ENCODE measurements at places on chromosomes 4 and X. TPM values are rescaled to one million over a fixed set of nuclear protein-coding genes. Genes with fewer than 3 reads are reported as not detected.

DNA sequence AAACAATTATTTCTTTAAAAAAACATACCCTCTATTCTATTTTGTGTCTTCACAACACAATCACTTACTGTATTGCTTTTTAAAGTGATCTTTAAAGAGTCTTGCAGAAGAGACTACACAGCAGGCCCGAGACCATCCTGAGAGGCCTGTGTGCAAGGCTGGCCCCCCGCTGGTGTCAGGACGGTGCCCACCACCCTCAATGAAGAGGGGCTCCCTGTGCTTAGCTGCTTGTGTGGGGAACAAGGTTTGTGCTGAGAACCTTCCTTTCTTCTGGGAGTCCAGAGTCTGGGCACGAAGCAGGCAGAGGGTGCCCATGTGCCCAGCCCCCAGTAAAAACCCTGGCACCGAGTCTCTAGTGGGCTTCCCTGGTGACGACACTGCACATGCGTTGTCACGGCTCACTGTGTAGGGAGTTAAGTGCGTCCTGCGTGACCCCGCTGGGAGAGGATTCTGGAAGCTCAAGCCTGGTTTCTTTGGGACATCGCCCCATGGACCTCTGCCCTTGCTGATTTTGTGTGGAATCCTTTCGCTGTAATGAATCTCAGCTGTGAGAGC lies 22.0 kb downstream of the RGS12 start:
- no peak overlapping the region for H3K27ac ChIP-seq
- no peaks in the 10 kb centered on the region for H3K36me3 ChIP-seq
- H3K4me3 ChIP-seq: no peak overlapping the region
- DNase-seq: no peak
- H3K4me1 ChIP-seq: no peaks in the 10 kb centered on the region

- no peak overlapping the region for H3K27ac ChIP-seq
- no peak overlapping the region for H3K4me3 ChIP-seq
- H3K36me3 ChIP-seq: no peaks in the 10 kb centered on the region
- DNase-seq: no peak
Observed at GRCh38 chr4:88955580-88956380, 101.2 kb downstream of the FAM13A start.

Gene COX7B2
- not detected for total RNA-seq

Gene CSAG3
- not detected for total RNA-seq

DNA sequence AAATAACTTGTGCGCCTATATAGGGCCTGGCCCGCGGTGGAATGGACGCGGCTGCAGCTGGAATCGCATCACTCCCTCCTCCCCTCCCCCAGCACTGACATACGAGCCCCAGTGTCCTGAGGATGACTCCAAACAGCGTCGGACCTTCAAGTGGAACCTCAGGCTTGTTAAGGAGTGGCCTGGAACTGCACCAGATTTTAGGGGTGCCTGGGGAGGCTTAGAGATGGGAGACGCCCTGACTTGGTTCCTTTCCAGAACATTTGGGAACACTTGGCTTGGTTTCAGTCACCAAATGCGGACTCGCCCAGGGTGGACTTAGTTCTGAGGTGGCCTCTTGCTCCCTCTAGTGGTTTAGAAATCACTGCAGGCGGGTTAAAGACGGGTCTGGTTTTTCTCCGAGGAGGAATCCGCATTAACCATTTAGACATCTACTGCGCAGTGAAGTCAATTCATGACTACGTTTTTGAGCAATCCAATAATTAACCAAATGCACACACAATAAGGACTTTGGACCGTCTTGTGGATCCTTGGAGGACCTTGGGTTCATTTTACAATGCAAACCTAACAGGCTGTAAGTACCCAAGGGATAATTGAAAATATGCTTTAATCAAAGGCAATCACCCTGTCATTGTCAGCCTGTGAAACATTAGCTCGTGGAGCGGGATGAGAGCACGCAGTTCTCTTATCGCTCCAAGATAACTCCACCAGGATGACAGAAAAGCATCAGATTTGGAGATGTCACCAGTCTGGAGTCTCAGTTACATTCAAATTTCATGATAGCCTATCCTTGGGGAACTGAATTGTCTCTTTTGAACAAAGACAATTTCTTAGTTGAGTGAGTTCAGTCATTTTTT lies 11.2 kb upstream of the PDGFRA start:
- DNase-seq: peak; percentile 91
- peaks cover 40% of the 10 kb centered on the region for H3K4me1 ChIP-seq
- no peak overlapping the region for H3K27ac ChIP-seq
- peak overlapping the region; percentile 69 for H3K4me3 ChIP-seq

- no peak for DNase-seq
- H3K36me3 ChIP-seq: no peaks in the 10 kb centered on the region
- H3K4me3 ChIP-seq: no peak overlapping the region
- no peak overlapping the region for H3K27ac ChIP-seq
- H3K27me3 ChIP-seq: no peaks in the 10 kb centered on the region
Observed at GRCh38 chr4:48483777-48484493, 792 bp downstream of the SLC10A4 start.

- peaks cover 12% of the 10 kb centered on the region for H3K36me3 ChIP-seq
- no peaks in the 10 kb centered on the region for H3K4me1 ChIP-seq
- H3K27ac ChIP-seq: no peak overlapping the region
- H3K27me3 ChIP-seq: no peaks in the 10 kb centered on the region
- no peak overlapping the region for H3K4me3 ChIP-seq
Observed at GRCh38 chr4:121674696-121675095, 22.1 kb downstream of the ANXA5 start.

- DNase-seq: no peak
- H3K27ac ChIP-seq: no peak overlapping the region
- no peak overlapping the region for H3K4me3 ChIP-seq
- H3K36me3 ChIP-seq: no peaks in the 10 kb centered on the region
Observed at GRCh38 chr4:7932287-7932686, 7.4 kb downstream of the AFAP1 start.

DNA sequence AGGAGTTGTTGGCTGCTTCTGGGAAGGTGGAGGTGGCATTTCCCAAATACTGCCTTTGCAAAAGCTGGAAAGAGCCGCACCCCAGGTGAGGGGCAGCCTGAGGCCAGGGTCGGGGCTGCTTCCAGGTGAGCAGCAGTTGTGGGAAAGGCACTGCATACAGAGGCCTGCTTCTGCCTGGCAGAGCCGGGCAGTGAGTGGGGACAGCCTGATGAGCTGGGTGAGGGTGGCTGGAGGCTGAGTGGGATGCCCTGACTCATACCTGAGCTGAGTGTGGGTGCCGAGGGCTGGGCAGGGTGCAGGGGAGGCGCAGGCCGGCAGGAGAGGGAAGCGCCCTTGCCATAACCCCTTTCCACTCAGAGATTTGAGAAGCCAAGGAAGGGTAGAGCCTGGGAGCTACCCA lies 6.5 kb upstream of the PSAPL1 start:
- DNase-seq: no peak
- no peak overlapping the region for H3K27ac ChIP-seq
- H3K36me3 ChIP-seq: no peaks in the 10 kb centered on the region
- H3K27me3 ChIP-seq: no peaks in the 10 kb centered on the region
- no peak overlapping the region for H3K4me3 ChIP-seq
- H3K4me1 ChIP-seq: no peaks in the 10 kb centered on the region

DNA sequence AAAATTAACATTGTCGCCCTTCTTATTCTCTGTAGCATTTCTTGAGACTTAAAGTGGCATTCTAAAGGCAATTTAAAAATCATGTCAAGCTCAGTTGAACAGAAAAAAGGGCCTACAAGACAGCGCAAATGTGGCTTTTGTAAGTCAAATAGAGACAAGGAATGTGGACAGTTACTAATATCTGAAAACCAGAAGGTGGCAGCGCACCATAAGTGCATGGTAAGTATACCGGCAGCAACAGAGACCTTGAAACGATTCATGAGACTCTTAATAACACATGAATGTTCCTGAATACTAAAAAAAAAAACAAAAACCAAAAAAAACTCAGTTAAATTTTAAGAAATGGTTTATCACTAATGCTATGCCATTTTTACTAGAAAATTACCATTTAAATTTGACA lies 82.4 kb upstream of the HPRT1 start:
- H3K4me3 ChIP-seq: no peak overlapping the region
- no peaks in the 10 kb centered on the region for H3K27me3 ChIP-seq
- peak; percentile 79 for DNase-seq
- H3K36me3 ChIP-seq: peaks cover 12% of the 10 kb centered on the region
- peaks cover 32% of the 10 kb centered on the region for H3K4me1 ChIP-seq

DNA sequence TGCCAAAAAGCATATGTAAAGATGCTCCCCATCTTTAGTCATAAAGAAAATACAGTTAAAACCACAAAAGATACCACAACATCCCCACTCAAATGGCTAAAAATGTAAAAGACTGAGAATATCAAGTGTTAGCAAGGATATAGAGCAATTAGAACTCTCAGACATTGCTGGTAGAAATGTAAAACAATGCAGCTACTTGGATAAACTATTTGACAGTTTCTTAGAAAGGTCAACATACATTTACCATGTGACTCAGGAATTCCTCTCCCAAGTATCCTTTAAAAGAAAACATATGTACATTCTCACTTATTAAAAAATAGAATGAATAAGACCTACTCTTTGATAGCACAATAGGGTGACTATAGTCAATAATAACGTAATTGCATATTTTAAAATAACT lies 173.7 kb downstream of the HNRNPD start:
- H3K4me1 ChIP-seq: no peaks in the 10 kb centered on the region
- no peak overlapping the region for H3K27ac ChIP-seq
- no peaks in the 10 kb centered on the region for H3K27me3 ChIP-seq
- DNase-seq: no peak
- H3K4me3 ChIP-seq: no peak overlapping the region
- H3K36me3 ChIP-seq: no peaks in the 10 kb centered on the region

DNA sequence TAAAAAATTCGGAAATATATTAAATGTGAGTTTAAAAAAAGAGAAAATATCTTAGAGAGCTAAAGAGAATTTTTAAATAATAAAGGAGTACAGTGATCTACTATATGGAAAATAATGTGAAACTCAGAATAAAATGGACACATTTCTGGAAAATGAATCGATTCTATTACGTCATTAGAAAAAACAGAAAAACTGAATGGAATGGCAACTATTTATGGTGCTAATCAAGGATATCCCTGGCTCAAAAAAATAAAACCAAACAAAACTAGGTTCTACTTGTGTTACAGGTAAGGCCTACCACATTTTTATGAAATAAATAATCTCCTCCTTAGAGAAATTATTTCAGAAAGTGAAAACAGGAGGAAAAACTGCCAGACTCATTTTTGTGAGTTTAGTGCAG lies 5.5 kb upstream of the SLC7A11 start:
- H3K4me3 ChIP-seq: no peak overlapping the region
- H3K4me1 ChIP-seq: peaks cover 7% of the 10 kb centered on the region
- no peak overlapping the region for H3K27ac ChIP-seq
- no peak for DNase-seq

GRCh38 chr4:65302145-65302544 lies 368.1 kb downstream of the EPHA5 start:
- no peaks in the 10 kb centered on the region for H3K4me1 ChIP-seq
- no peaks in the 10 kb centered on the region for H3K36me3 ChIP-seq
- no peak overlapping the region for H3K27ac ChIP-seq
- DNase-seq: no peak
- H3K4me3 ChIP-seq: no peak overlapping the region

Gene PARM1
- total RNA-seq: 37.6 TPM

Gene ABLIM2
- total RNA-seq: not detected

- H3K36me3 ChIP-seq: no peaks in the 10 kb centered on the region
- H3K27ac ChIP-seq: no peak overlapping the region
- no peaks in the 10 kb centered on the region for H3K27me3 ChIP-seq
Observed at GRCh38 chrX:15413101-15413500, 28.9 kb upstream of the VEGFD start.

DNA sequence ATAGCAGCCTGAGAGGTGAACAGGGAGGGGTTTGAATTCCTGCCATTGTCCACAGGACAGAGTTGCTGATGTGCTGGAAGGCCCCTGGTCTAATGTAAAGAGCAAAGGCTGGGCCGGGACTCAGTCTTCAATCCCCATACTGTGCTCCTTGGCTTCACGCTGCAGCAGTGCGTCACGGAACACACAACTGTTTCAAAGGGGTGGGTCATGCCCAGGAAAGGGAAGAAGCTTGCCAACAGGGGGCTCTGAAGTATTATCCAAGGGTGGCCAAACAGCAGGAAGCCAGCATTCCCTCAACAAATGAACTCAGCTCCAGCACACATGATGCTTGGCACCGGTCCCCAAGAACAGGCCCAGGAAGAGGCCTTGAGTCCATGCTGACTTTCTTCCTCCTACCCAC lies 122.5 kb downstream of the NFKB1 start:
- H3K36me3 ChIP-seq: no peaks in the 10 kb centered on the region
- no peaks in the 10 kb centered on the region for H3K4me1 ChIP-seq
- no peak for DNase-seq
- H3K27ac ChIP-seq: no peak overlapping the region

Gene VSIG1
- total RNA-seq: not detected

Gene PRDX4
- total RNA-seq: 66.2 TPM

DNA sequence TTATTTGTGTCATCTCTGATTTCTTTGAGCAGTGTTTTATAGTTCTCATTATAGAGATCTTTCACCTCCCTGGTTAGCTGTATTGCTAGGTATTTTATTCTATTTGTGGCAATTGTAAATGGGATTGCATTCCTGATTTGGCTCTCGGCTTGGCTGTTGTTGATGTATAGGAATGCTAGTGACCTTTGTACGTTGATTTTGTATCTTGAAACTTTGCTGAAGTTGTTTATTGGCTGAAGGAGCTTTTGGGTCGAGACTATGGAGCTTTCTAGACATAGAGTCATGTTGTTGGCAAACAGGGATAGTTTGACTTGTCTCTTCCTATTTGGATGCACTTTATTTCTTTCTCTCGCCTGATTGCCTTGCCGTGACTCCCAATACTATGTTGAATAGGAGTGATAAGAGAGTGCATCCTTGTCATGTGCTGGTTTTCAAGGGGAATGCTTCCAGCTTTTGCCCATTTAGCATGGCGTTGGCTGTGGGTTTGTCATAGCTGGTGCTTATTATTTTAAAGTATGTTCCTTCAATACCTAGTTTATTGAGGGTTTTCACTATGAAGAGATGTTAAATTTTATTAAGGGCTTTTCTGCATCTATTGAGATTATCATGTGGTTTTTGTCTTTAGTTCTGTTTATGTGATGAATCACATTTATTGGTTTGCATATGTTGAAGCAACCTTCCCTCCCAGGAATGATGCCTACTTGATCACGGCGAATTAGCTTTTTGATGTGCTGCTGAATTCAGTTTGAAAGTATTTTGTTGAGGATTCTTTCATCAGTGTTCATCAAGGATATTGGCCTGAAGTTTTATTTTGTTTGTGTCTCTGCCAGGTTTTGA lies 72.7 kb upstream of the BOD1L1 start:
- no peak for DNase-seq
- H3K4me3 ChIP-seq: no peak overlapping the region
- H3K4me1 ChIP-seq: no peaks in the 10 kb centered on the region
- no peaks in the 10 kb centered on the region for H3K27me3 ChIP-seq
- no peak overlapping the region for H3K27ac ChIP-seq
- no peaks in the 10 kb centered on the region for H3K36me3 ChIP-seq

- DNase-seq: no peak
- H3K36me3 ChIP-seq: no peaks in the 10 kb centered on the region
- no peaks in the 10 kb centered on the region for H3K27me3 ChIP-seq
Observed at GRCh38 chrX:71514367-71515037, 18.4 kb upstream of the OGT start.
